ENCODE measurements at places on chromosomes 2 and 18.

- DNase-seq, result no peak
Observed at GRCh38 chr2:28950941-28951630, 30.0 kb upstream of the TOGARAM2 start.

GRCh38 chr2:189599245-189599644 lies 18.7 kb upstream of the SLC40A1 start:
- DNase-seq, result no peak

DNA sequence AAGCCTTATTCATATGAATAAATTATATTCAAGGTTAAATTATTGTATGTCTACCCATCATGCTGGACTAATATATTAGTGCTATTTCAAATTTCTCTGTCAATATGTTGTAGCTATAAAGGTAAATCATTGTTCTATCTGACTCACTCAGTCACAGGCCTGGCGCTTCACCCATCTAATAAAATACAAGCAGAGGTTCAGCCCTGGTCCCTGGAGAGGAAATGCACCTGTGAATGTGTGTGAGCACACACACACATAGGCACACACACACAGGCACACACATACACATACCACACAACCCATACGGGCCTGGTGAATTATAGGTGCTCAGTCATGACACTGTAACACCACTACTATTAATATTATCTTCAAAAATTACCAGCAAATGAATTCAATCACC lies 1396.1 kb downstream of the DPP10 start:
- no peak for DNase-seq

DNA sequence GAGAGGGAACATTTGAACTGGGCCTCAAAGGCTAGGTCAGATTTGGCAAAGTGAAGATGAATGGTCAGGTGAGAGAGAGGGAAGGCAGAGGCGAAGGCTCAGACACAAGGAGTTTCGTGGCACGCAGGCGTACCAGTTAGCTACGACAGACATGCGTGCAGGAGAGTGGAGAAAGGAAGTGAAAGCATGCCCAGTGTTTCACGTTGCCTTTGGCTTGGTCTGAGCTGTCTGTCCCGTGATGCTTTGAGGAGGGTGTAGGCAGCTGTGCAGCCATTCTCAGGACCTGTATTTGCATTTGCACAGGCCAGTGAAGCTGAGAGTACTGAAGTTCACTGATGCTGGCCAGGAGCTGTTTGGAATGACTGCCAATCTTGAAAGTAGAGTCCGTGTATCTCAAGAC lies 69.5 kb downstream of the HNRNPLL start:
- DNase-seq, result no peak

DNA sequence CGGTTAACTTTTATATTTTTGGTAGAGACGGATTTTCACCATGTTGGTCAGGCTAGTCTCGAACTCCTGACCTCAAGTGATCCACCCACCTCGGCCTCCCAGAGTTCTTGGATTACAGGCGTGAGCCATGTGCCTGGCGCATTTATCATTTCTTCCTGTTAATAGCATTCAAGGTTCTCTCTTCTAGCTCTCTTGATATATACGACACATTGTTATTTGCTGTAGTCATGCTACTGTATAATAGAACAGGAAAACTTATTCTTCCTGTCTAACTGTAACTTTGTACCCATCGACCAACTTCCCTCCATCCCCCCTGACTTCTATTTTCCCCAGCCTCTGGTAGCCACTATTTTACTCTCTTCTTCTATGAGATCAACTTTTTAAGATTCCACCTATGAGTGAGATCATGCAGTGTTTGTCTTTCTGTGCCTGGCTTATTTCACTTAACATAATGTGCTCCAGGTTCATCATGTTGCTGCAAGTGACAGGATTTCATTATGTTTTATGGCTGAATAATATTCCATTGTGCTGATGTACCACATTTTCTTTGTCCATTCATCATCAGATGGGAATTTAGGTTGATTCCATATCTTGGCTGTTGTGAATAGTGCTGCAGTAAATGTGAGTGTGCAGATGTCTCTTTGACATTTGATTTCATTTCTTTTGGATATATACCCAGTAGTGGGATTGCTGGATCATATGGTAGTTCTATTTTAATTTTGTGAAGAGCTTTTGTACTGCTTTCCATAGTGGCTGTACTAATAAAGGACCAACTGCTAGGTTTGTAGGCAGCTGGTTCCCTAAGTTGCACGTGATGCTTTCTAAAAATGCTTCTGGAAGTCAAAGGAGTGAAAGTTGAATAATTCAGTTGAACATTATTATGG lies 205.2 kb downstream of the PRKCE start:
- no peak for DNase-seq

GRCh38 chr2:240396623-240397541 lies 38.6 kb upstream of the GPC1 start:
- no peak for DNase-seq

DNA sequence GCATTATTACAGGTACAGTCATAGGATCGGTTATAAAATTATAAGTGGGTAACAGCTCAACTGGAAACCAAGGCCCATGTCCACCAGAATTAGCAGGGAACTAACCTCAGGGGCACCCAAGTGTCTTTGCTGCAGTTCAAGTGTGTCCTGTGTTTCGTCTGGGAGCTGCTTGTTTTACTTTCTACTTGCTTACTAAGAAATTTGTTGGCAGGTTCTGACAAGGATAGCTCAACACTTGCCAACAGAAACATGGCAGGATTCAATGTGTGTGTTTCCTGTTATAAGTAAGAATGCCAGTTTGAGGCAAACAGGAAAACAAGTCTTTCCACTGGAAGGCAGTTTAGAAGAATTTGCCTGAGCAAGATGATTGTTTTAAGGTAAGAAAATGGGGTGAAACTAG lies 104.5 kb downstream of the EPHA4 start:
- DNase-seq, result no peak

- no peak for DNase-seq
Observed at GRCh38 chr18:36650906-36651305, 177.9 kb downstream of the TPGS2 start.

GRCh38 chr2:241072553-241073165 lies 29.4 kb downstream of the MTERF4 start:
- DNase-seq, result no peak

GRCh38 chr2:120091436-120091835 lies 78.6 kb downstream of the EPB41L5 start:
- DNase-seq, result no peak

GRCh38 chr18:8707556-8708300 lies 2.4 kb downstream of the MTCL1 start:
- no peak for DNase-seq

- DNase-seq, result no peak
Observed at GRCh38 chr2:158043181-158043948, 58.3 kb upstream of the UPP2 start.

GRCh38 chr18:79400591-79401381 lies 5.1 kb downstream of the NFATC1 start:
- peak; percentile 59 for DNase-seq

GRCh38 chr2:238286551-238286950 lies 1.9 kb downstream of the PER2 start:
- DNase-seq, result no peak

GRCh38 chr2:58922245-58922644 lies 681.1 kb upstream of the FANCL start:
- no peak for DNase-seq

DNA sequence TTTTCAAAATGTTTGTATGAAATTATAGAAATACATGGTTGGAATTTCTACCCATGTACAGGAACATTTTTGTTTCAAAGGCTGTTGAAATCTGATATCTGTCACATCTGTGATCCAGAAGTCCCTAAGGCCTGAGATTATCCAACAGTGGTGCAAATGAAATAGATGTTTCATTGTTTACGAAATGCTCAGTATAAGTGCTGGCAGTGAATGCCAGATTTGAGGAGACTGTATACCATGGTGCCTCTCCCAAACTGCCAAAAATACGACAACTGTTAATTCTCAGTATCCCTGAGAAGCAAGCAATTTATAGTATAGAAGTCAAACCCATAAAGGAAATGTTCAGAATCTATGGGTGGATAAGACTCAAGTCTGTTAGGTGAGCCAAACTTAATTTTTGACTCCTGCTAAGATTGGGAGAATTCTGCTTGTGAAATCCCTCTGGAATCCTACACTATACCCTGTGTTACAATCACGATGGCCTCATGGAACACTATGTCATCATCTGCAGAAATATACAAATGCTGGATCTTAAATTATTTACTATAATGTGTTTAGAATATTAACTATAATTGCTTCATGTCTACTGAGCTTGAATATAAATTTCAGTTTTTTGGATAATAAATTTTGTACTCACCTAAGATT lies 71.2 kb upstream of the DOCK10 start:
- no peak for DNase-seq

GRCh38 chr2:205166745-205167144 lies 515.6 kb upstream of the NRP2 start:
- DNase-seq, result no peak

DNA sequence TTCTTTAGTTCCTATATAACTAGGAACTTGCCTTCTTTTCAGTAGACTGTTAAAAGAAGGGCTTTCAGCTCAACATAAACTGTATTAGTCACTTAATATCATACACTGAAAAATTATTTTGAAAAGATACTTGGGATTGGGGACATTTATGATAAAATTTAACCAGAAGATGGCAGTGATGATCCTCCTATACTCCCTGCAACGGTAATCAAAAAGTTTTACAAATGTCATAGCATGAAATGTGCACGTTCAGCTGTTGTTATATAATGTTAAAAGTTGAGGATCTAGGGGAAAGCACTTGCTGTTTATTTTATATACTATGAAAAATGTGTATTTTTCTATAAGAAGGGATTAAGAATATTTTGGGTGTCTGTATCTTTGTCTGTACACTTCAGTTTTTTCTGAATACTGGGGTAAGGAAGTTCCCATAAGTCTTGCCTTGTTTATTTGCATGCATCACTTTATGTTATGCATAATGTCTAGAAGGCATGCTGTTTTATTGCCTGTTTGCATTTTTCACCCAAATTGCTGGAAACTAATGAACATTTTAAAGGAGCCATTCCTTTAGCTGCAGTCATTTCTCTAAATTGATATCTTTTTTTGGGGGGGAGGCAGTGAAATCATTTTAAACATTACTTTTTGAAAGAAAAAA lies 19.0 kb downstream of the DYNC1I2 start:
- DNase-seq, result no peak

- DNase-seq, result no peak
Observed at GRCh38 chr2:190856985-190857384, 23.6 kb upstream of the GLS start.
